ENCODE measurements at places on chromosomes 6 and 20. TPM values are rescaled to one million over a fixed set of nuclear protein-coding genes. Genes with fewer than 3 reads are reported as not detected.

DNA sequence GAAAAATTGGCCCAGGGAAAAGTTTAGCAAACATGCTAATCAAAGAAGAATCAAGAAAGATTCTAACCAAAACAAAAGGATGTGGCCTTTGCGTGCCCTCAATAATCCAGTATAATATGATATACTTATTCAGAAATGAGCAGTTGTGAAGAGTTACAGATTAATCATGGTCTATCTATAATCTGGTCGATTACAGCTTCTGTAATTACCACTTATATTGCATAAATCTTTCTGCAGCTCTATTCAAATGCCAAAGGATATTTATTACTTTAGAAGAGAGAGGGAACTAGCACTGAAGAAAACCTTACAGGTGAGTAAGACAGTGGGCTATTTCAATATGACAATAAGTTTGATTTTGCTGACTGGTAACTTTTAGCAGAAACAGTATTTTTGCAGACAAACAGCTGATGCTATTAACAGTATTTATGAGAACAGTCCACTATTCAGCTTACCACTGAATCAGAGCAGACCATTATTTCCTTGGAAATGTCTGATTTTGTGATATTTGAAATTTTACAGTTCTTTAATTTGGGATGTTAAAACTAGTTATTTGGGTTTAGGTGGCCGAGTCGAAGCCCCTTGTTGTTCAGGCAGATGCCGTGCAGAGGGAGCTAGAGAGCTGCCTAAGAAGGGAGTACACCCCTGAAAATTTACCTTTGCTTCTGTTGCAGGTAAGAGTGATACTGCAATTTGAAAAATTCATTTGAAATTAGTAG is 92.2 kb downstream of the CEP57L1 start:
- no peak overlapping the region for H3K4me3 ChIP-seq
- H3K27ac ChIP-seq: no peak overlapping the region
- peak; percentile 83 for DNase-seq
- H3K27me3 ChIP-seq: peaks cover 9% of the 10 kb centered on the region
- peaks cover 25% of the 10 kb centered on the region for H3K4me1 ChIP-seq

DNA sequence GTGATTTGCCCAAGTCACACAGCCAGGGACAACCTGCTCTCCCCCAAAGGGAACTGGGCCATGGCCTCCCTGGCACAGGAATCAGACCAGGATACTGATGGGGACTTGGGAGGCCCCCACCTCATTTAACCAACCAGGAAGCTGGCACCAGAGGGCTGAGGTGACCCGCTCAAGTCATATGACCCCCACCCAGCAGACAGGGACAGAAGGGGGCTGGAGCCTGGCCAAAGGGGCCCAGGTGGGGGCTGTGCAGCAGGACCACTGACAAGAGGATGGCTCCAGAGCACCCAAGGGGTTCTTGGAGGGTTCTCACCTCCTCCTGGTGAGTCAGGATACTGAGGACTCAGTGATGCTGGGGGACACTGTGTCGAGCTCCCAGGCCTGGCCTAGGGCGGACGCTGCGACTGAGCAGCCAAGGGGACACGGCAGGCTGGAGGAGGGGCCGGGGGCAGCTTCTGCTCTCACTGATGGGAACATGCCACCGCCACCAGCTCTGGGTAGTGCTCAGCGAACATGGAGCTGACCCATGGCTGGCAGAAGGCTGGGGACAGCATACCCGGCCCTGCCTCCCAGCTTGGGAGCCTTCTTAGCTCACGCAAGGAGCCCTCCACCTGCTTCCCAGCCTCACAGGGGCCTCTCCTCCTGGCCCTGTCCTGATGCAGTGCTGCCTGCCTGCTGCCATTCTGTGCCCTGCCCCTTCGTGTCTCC is 1.2 kb downstream of the CST7 start:
- H3K27ac ChIP-seq: no peak overlapping the region
- no peaks in the 10 kb centered on the region for H3K4me1 ChIP-seq
- H3K36me3 ChIP-seq: no peaks in the 10 kb centered on the region
- no peak overlapping the region for H3K4me3 ChIP-seq

DNA sequence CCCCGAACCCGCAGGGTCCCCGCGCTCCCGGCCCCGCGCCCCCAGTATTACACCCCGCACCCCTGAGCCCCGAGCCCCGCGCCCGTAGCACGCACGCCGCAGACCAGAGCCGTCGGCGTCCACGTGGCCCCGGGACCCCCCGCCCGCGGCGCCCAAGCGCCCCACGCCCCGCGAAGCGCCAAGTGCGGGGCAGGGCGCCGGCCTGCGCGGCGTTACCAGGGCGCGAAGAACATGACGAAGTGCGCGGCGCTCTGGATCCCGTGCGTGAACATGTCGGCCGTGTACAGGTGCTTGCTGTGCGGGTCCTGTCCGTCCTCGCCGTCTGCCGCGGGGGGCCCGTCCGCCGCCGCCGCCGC is 312 bp downstream of the TXNDC5 start:
- H3K4me3 ChIP-seq: no peak overlapping the region
- no peak for DNase-seq
- peaks cover 92% of the 10 kb centered on the region for H3K27me3 ChIP-seq
- no peaks in the 10 kb centered on the region for H3K36me3 ChIP-seq
- H3K4me1 ChIP-seq: no peaks in the 10 kb centered on the region

- H3K36me3 ChIP-seq: no peaks in the 10 kb centered on the region
- H3K4me1 ChIP-seq: peaks cover 12% of the 10 kb centered on the region
- no peak overlapping the region for H3K4me3 ChIP-seq
- no peak for DNase-seq
These were observed 13.3 kb upstream of the KCNK15 start for GRCh38 chr20:44732327-44732726.

DNA sequence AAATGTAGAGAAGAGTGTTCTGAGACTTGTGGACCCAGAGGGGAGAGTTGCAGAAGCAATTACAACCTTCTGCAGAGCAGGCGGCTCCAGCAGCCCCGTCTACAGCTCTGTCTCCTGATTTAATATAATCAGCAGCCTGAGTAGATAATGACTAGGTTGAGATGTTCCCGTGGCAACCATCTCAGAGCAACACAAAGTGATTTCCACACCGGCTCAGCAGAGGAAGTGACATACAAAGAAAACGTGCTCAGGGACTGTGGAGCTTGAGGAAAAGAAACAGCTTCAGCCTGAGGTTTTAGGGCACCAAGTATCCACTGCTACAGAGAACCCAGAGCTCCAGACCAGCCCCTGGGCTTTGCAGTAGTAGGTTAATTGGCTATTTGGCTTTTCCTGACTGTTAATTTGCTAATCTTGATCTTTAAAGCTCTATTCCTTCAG is 136.4 kb downstream of the MTFR2 start:
- H3K4me3 ChIP-seq: no peak overlapping the region
- peak; percentile 77 for DNase-seq
- no peaks in the 10 kb centered on the region for H3K27me3 ChIP-seq
- no peaks in the 10 kb centered on the region for H3K36me3 ChIP-seq
- H3K27ac ChIP-seq: peak overlapping the region; percentile 91

DNA sequence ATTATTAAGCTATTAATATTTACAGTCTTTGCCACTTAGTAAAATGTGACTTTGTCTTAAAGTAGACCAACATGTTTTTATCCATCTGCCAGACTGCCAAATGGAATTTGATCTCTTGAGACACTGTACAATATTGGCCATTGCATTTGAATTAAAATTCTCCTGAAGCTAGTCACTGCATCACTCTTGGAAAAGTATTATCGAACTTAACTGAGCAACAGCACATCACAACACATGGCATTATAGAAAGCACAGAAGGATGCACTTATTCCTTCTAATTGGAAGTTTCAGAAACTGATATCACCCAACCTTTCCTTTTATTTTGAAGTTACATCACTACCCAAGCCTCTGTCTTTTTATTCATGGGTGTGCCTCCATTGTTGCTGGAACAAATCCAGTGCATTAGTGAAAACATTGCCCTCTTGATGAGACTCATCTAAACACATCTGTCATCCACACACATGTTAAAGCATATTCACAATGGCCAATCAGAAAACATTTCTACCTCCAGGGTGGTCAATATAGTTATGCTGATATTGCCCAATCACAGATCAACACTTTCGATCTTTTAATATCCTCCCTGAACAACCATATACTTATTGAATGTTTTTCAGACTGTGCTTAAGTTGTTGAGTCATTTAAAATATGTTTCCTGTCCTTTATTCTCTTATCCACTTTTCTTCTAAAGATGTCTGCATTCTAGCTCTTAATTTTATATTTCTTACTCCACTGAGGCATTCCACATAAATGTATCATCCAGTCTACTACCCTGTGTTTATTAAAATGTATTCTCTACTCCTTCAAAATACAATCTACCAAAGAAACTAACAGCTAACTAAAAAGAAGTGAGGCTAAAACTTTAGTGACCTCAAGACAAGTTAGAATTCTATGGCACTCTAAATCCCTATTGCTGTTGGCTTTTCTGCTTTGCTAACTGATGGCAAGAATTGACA is 535.0 kb downstream of the RFPL4B start:
- no peaks in the 10 kb centered on the region for H3K36me3 ChIP-seq
- no peak overlapping the region for H3K4me3 ChIP-seq
- no peaks in the 10 kb centered on the region for H3K27me3 ChIP-seq
- H3K27ac ChIP-seq: no peak overlapping the region
- no peak for DNase-seq
- H3K4me1 ChIP-seq: no peaks in the 10 kb centered on the region

GDAP1L1 gene
- 1.9 TPM for total RNA-seq

TRIM40 gene
- total RNA-seq: not detected

EYA2 gene
- 20.5 TPM for total RNA-seq

Data from endodermal cell (in vitro differentiated cells).